ENCODE measurements at places on chromosomes 13 and 19.

GRCh38 chr13:110509971-110510786 is 51.3 kb downstream of the RAB20 start:
- DNase-seq, result no peak

- DNase-seq, result no peak
Observed at GRCh38 chr19:4456476-4456842, 1.1 kb downstream of the UBXN6 start.

GRCh38 chr19:19597809-19598306 is 20.6 kb downstream of the PBX4 start:
- peak; percentile 66 for DNase-seq

GRCh38 chr19:29119590-29119989 is 93.4 kb downstream of the UQCRFS1 start:
- DNase-seq, result no peak

DNA sequence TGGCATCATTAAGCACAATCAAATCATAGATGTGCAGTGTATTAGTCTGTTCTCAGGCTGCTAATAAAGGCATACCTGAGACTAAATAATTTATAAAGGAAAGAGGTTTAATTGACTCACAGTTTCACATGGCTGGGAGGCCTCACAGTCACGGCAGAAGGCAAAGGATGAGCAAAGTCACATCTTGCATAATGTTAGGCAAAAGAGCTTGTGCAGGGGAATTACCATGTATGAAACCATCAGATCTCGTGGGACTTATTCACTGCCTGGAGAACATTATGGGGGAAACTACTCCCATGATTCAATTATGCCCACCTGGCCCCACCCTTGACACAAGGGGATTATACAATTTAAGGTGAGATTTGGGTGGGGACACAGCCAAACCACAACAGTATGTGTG is 245.2 kb upstream of the DACH1 start:
- DNase-seq, result no peak

- peak; percentile 80 for DNase-seq
Observed at GRCh38 chr19:48325265-48325910, at the start of gene EMP3. TSS of gene EMP3 (plus strand) at chr19:48325552. CDS start at chr19:48326845, 1,293 bp downstream.

DNA sequence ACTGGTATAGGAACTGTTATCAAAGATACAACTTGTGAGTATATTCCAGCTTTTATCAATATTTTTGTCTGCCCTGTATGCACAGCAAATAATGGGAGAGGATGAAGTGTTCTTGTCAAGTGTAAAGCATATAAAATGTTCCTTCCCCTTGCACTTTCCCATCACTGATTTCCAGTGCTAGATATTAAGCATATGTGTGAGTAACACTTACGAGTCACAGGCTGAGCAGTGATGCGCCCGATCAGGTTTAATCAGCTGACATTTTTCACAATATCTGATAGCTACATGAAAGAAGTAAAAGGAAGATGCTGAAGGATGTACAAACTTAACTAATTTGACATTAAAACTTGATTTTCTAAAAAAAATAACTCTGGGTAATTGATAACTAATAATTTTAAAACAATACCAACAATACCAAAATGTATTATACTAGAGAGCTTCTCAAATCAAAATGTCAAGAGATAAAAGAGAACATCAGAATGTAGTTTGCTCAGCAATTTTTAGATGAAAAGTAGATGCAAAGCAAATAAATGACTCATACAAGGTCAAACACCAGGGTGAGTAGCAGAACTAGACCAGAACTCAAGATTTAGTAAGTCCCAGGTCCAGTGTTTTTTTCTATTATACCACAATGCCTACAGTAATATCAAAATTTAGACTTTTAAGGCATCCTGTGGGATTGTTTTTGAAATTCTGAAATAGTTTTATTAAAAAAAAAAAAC is 56.4 kb downstream of the ZDHHC20 start:
- DNase-seq, result no peak

DNA sequence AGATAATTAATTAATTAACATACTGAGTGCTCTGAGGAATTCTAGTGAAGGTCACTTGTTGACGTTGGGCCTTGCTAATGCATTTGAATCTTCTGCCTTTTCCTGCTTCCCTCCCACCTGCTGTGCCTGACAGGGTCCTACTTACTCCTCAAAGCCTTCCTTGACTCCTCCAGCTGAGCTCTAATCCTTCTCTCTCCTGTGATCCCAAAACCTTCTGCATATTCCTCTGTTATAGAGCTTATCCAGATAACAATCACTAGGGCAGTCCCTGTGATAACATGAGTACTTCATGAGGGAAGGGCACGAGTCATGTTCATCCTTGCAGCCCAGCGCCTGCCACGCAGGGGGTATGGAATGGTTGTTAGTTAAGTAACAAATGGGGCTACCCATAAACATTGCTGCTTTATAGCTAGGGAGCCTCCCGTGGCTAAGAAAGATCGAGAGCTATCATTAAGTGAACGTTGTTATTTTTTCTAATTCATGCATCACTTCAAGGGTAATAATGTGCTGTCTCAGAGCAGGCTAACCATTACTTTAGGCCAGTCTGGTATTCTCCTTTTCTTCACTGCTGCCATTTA is 19.1 kb upstream of the SPATA13 start:
- DNase-seq, result no peak

DNA sequence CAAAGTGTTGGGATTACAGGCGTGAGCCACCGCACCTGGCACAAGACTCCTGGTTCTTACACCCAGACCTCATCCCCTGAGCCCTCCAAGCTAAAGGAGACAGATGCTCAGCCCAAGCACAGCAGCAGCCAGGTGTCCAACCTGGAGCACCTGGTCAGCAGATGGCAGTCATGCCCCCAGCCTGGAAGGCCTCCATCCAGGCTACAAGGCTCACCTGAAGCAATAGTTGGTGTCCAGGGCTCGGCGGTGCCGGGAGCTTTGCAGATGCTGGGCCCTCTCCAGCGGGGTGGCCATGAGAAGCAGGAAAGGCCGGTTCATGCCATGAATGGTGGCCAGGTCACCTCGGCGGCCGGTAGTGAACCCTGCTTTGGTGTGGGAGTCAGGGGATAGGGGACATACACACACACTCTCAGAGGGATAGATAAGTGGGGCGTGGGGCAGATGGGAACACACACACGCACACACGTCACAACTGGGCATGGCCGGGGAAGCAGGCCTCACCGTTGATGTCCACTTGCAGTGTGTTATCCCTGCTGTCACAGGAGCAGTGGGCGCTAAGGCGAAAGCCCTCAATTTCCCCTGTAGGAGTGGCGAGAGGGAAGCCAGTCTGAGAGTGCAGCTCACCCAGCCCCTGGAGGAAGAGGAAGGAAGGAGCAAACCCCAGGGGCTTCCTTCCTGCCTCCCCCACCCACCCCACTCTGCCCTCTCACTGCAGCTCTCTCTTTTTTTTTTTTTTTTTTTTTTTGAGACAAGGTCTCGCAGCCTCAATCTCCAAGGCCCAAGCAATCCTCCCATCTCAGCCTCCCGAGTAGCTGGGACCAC is 11.8 kb downstream of the TGFB1 start:
- no peak for DNase-seq

DNA sequence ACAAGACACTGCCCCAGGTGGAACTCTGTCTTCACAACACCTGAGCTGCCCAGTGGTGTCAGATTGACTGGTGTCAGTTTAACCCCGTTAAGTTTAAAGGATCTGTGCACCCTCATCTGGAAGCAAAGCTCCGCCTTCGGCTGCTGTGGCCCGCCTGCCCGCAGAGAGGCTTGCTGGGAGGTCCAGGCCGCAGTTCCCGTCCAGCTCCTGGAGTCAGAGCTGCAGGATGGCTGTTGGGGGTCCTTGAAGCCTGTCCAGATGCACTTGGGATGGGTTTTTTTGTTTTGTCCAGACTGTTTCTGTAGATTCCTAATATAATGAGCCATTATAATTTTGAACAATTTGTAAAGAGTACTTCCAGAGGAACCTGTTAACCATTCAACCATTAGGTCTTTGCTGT is 16.1 kb downstream of the CUL4A start:
- DNase-seq, result no peak

GRCh38 chr19:10915130-10916091 is 13.0 kb downstream of the YIPF2 start:
- DNase-seq, result no peak

GRCh38 chr13:31011193-31011860 is 78.9 kb downstream of the TEX26 start:
- DNase-seq, result no peak
